ENCODE measurements at places on chromosomes 11 and 22.

DNA sequence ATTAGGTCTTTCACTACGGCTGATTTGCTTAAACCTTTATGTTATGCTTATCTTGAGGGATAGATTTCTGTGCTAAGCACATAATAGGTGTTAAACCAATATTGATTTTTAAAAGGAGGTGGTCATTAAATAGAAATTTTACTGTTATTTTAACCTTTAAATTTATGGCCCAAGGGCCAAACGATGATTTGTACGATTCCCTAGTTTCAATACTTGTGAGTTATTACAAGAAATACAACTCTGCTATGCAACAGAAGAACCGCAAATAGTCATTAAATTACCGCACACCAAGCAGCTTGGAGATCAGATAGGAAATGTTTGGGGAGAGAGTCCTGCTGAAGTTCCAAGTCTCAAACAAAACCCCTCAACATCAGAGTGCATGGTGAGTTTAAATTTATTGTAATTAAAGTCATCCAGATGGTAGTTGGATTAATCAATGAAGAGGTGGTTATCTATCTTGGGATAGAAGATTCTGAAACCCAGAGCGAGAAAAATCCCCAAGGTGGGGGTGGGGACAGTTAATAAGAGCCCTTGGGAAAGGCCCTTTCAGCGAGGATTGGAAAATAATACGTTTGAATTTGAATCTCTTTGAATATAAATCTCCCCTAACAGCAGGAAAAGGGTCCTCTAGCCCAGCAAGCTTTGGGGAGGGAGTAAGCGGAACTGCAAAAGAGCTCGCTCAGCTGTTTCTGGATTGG, 805 bp upstream of the QSER1 start:
- no peak for ATAC-seq

- ATAC-seq, result no peak
Measured at GRCh38 chr11:88439356-88439755, 101.8 kb upstream of the CTSC start.

DNA sequence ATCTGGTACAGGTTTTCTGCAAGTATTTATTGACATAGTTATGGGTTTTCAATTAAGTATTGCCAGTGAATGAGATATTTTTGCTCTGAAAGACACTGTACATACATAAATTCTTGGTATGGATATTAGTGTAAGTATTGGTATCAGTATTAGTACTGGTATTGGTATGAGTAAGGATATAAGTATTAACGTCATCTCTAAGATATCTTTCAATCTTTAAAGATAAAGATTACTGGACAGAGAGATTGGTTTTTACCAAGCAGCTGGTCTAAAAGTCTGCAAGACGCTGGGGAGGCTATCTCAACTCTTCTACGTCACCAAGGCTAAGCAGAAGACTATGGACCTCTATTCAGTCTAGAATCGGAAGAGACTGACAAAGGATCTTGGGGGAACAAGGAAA, 234.5 kb downstream of the NXPE2 start:
- no peak for ATAC-seq

DNA sequence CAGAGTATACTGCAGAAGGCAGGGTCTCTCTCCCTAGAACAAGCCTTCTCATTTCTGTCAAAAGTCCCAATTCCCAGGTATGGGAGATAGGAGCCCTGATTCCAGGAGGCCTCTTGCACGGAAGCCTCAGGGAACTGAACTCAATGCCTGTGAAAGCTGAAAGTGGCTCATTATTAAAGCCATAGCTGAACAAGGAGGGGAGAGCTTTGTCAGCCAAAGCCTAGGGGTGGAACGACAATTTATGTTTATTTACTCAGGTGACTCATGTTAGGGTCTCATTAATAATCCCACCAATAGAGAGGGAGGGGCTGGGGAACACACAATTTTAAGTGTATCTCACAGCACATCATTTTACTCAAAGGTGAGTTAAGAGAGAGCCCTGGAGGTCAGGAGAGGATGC, 44.9 kb downstream of the DSCAML1 start:
- no peak for ATAC-seq

- no peak for ATAC-seq
Measured at GRCh38 chr11:122665861-122666260, 10.3 kb downstream of the UBASH3B start.

GRCh38 chr22:26122920-26123468, 46.3 kb upstream of the SEZ6L start:
- no peak for ATAC-seq

DNA sequence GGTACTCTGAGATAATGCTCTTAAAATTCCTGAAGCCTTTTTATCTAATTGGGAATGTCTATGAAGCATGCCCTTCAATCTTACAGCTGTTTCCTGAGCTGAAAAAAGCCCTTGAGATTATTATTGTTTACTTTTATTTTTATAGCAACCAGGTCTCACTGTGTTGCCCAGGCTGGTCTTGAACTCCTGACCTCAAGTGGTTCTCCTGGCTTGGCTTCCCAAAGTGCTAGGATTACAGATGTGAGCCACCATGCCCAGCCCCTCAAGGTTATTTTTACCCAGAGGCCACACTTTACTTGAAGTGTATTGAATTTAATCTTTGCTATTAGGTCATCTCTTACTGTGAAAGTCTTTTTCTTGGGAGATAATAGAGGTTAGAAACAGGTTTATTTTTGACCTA, 7.0 kb upstream of the SWAP70 start:
- ATAC-seq, result no peak

All from SK-N-SH treated with all-trans-retinoic acid at 6 μM for 48 hours (cell line).